ENCODE measurements at places on chromosomes 11 and 22.

DNA sequence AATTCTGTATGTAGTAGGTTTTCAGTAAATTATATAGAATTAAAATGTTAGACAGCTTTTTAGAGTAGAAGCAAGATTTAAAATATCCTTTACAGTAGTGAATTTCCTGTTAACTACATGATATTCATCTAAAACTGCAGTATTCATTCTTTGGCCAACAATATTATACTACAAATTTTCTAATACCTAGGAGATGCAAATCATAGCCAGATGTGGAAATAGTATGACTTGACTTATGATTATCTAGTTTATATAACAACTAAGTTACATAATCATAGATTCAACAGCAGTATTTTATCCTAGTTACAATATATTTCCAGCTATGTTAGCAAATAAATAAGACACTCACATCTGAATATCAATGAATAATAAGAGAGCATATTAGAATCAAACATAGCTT, 163.2 kb downstream of the MSANTD4 start:
- no peak for DNase-seq

DNA sequence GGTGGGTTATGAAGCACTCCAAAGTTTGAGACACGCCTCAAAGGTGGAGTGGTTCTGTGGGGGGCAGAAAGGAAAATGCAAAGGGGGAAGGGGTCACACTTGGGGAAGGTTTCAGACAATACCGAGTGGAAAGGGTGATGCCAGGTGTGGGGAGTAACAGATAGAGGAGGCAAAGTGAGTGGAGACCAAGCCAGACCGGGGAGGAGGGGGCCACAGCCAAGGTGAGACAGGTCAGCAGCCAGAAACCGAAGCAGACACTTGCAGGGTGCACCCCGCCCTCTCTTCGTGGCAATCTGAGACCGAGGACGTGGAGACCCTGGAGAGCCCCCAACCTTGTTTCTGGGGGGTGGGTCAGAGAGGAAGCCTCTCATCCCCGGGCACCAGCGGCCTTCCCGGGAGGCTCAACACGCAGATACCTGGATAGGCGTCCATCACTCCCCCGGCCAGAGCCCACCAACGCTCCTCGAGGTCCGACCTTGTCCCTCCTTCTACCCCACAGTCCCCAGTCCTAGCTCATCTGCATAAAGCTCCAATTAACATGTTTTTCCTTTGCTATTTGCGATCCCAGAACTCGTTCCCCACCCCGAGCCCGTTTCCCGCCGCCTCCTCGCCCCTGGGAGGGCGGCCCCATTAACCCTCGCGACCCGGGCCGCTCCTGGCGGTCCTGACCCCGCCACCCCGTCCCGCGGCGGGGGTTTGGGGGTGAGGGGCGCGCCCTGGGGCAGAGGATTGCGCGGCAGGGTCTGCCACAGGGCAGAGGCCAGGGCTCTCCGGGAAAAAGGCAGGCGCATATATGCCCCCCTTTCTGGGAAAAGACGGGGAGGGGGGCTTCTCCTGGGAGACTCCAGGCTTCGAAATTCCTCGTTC, 21.8 kb downstream of the RTN4RL2 start:
- no peak for DNase-seq

DNA sequence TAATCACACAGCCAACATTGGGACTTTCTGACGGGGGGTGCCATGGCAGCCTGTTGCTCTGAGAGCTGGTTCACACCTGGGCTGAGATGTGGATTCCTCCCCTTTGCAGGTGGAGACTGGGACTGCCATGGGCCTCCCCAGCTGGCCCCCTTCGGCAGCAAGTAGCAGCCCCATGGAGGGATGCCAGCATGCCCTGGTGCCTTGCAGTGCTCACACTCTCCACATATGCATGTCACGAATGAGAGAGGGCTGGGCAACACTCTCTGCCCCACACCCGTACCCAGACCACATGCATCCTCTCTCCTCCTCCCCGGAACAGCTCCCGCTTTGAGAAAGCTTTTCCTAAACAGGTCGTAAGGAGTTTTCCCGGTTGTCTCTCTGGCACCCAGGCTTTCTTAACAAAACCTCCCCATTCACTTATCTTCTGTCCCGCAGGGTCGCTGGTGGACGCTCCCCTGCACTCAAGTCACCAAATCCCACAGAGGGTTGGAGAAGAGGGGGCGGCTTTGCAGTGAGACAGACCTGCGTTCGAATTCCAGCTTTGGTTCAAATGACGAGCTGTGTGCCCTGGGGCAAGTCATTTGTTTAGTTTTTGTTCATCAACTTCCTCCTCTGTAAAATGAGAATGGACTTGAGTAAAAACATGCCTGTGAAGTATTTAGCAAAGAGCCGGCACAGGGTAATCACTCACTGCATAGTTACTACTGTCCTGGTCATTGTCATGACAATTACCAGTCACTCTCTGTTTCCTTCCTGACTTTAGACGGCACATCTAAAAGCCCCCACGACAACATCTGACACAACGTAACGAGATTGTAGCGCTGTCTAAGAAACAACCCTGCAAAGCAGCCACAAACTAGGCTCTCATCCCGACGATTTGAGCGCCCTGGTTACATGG, 231.3 kb upstream of the B3GAT1 start:
- no peak for DNase-seq

- no peak for DNase-seq
Measured at GRCh38 chr11:129322941-129323340, 52.7 kb upstream of the BARX2 start.

- no peak for DNase-seq
Measured at GRCh38 chr11:1560002-1560648, 11.9 kb downstream of the DUSP8 start.

GRCh38 chr11:119572481-119573424, 149.8 kb upstream of the THY1 start:
- no peak for DNase-seq

- no peak for DNase-seq
Measured at GRCh38 chr22:39700565-39700964, 130.0 kb downstream of the CACNA1I start.

DNA sequence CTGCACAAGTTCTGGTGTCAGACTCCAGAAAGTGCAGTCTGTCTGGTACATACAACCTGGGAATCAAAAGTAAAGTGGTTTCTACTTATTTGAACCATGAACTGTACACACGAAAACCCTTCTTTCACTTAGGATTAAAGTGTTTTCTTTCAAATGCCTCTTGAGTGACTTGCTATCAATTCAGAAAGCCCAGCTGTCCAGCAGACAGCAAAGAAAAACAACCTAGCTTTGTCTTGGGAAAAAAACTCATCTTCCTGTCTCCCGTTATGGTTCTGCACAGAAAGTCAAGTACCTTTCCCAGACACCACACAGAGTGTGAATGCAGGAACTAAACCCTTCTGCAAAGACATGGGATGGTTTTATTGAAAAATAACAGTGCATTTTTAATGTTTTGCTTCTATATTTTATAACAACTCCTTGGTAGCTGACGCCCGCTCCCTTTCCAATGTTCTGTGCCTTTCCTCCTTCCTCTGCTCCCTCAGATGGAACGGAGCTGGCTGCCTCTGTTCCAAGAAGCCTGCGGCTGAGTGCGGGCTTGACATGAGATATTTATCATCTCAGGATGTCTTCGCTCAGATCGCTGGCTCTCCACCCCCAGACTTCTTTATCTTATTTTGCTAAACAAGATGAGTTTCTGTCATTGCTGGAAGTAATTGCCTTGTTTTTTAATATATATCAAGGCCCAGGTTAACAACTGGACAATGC, 322.3 kb upstream of the B3GAT1 start:
- no peak for DNase-seq

DNA sequence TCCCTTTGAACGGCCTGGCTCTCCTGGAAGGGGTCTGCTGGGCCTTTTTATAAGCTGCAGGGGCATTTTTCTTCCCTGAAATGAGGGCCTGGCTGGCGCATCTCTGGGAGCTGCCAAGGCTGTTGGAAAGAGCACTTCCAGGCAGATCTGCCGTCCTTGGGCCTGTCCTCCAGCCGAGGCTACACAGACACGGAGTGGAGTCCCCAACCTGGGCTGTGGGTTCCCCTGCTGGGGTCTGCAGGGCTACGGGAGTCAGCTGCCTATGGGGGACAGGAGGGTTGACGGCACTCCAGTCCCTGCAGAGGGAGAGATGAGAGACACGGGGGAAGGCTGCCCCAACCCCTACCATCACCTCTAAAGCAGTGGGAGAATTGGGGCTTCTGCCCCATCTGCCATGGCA, 606.6 kb downstream of the TBC1D22A start:
- no peak for DNase-seq

DNA sequence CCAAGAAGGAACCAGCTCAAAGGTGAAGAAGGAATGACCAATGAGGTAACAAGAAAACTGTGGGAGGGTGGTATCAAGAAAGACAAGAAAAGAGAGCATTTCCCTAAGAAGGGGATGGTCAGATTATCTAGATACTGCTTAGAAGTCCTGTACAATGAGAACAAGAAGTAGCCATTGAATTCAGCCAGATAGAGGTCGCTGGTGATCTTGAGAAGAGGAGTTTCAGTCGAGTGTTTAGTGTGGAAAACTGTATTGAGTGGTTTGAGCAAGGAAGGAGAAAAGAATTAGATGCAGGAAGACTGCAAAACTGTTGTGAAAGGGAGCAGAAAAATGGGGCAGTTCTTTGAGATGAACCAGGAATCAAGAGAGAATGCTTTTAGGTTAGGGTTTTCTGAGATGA, 74.6 kb upstream of the FAT3 start:
- no peak for DNase-seq

GRCh38 chr11:19892876-19893275, 180.2 kb downstream of the NAV2 start:
- DNase-seq = no peak

- peak; percentile 20 for DNase-seq
Measured at GRCh38 chr11:102709201-102709945, 3.8 kb upstream of the MMP27 start.

- DNase-seq = no peak
Measured at GRCh38 chr11:36139767-36140166, 149.5 kb downstream of the COMMD9 start.

DNA sequence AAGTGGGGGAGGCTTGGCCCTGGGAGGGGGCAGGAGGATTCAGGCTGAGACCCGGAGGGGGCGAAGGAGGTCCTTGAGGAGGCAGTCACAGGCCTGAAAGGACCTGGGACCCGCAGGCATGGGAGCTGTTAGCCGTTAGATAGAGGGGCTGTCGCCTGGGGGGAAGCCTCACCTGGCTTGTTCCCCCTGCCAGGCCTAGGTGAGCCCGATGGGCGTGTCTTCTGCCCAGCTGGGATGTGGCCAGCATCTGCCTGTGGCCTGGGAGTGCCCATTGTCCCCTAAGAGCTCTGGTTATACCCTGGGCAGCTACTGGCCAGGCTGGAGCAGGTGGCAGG, 1.8 kb upstream of the DUSP8 start:
- no peak for DNase-seq

DNA sequence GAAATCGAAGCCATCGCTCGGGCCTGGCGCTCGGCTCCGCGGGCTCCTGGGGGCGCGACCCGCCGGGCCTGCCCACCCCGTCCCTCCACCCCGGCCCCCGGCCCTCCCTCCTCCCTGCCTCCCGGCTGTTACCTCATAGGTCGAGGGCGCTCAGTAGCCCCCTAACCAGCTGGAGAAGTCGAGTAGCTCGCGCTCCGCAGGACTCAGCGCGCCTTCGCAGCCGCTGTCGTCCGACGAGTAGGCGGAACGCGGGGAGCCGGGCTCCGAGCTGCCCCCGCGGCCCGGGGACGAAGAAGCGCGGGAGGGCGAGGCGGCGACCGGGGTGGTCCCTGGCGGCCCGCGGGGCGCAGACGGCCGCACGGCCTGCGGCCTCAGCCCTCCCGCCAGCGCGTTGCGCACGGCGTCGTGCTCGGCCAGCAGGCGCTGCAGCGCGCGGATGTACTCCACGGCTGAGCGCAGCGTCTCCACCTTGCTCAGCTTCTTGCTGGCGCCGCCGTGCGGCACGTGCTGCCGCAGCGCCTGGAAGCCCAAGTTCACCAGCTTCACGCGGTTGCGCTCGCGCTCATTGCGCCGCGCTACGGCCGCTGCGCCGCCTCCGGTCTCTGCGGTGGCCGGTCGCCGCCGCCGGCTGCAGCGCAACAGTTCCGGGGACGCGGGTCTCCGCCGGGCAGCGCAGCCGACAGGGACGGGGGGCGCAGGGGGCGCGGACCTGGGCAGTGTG, 627 bp downstream of the ASCL2 start:
- peak; percentile 84 for DNase-seq

DNA sequence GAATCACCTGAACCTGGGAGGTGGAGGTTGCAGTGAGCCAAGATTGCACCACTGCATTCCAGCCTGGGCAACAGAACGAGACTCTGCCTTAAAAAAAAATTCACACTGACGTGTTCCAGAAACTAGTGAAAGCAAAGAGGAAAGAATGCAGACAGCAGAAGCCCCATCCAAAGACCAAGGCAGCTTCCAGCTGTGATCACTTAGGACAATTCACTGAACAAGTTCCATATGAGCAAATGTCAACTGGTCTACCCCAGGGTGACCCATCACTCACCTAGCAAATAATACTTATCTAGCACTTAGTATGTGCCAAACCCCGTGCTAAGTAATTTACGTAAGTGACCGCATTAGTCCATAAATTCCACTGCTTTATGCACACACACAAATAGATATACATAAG, 138.9 kb downstream of the LARGE1 start:
- no peak for DNase-seq

DNA sequence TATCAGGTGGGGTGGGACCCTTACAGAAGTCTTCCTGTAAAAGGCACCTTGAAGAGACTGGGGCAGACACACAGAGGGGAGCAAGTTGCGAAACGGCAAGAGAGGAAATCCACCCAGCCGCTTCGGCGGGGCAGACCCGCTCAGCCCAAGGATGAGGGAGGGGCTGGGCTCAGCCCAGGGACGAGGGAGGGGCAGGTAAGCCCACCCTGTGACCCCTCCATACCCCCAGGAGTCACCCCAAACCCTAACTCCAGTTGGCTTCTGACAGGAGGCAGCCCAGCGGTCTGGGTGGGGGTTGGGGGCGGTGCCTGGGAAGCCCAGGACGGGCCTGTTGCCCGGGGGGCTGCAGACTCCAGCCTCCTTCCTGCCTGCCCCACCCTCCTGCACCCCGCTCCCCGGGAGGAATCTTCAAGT, 965 bp downstream of the OSBPL5 start:
- peak; percentile 56 for DNase-seq

DNA sequence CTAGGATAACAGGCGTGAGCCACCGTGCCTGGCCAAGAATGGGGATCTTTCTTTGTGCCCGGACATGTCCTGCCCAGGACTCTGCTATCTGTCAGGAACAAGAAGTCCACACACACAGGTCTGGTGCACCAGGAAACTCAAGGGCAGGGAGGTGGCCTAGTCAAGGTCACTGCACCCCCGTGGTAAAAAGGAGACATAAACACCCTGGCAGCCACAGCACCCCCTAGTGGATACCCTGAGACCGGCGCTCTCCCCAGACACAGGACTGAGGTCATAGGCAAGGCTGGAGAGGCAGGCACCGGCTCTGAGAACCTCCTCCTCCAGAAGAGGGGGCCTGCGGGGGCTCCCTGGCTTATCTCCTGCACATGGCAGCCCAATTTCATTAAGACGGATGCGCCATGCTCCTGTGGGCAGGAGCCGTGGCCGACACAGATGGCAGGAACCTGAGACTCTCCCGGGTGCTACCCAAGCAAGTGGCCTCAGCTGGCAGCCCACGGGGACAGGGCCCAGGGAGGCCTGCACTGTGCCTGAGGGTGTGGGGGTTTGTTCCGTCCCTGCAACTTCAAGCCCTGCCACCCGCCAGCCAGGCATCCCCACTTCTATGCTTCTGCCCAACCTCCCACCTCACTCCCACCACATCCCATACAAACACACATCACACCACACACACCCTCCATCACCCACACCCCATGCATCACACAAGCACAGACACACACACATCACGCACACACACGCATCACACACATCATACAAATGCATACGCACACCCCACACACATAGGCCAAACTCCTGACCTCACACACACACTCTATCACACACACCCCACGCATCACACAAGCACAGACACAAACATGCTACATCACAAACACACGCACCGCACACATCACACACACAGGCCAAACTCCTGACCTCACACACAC, 19.6 kb downstream of the MACROD1 start:
- peak; percentile 88 for DNase-seq
